ENCODE measurements at places on chromosomes 1 and 21. TPM values are rescaled to one million over a fixed set of nuclear protein-coding genes. Genes with fewer than 3 reads are reported as not detected.
A peak's percentile ranks its signal among the peaks of the same experiment; 100 is the strongest.

The COPA gene
- total RNA-seq, result 140 TPM

GRCh38 chr1:112626887-112627286, 7.3 kb downstream of the CAPZA1 start:
- no peak for DNase-seq

GRCh38 chr1:108718927-108719655, 6.4 kb downstream of the FNDC7 start:
- no peak for DNase-seq

DNA sequence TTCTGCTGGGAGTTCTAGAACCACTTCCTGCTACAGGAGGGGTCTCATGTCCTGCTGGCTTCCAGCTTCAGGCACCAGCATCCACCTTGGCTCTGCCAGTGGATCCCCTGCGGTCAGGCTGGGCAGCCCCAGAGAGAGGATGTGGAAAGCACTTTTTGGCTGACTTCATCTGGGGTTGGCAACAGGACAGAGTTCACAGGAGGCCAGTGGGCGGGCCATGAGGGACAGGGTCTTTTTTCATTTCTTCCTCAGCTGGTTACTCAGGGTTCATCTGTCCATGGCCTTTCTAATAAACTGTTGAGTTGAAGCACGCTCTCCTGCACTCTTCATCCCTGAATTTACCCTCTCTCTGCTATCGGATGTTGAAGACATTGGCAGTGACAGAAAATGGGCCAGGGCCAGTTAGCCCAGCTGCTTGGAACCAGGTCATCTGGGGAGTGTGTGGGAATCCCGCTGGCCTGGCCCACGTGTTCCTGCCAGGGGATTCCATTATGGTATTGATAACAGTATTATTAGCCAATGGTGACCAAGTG, 45.2 kb downstream of the RPS6KA1 start:
- DNase-seq, result no peak

The CRNN gene
- total RNA-seq, result not detected

DNA sequence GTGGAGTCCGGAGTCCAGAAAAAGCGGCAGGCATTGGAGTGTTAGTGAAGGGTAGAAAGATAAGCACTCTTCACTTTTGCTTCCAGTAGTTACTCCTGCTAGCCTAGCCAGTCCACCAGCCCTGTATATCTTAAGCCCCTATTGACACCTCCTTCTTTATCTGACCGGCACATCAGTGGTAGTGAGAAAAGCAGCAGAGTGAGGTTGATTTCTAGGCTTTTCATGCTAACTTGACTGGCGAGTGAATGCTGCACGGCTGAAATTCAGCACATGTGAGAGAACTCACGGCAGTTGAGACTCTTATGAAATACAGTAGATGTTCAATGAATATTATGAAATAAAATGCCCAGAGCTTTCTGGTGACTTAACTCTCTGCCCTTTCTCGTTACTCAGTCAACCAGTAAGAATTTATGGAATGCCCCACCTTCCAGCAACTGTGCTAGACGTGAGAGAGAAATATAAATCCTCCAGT, 128.2 kb downstream of the CACHD1 start:
- no peak for DNase-seq

DNA sequence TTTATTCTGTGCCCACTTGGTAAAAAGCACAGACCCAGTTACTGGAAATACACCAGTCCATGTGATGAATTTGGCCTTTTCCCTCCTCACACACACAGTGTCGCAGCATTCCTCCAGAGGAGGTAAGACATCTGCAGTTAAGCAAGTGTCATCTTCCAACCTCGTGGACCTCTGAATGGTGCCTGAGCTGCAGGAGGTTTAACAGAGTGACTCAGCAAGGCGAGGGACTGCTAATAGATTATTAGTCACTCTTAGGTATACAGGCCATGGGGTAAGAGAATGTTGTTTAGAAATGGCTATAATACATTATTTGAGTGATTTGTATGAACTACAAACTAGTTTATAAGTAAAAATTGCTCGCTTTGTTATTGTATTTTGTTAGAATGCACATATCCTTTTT, 8.6 kb upstream of the LRRC8B start:
- no peak for DNase-seq

DNA sequence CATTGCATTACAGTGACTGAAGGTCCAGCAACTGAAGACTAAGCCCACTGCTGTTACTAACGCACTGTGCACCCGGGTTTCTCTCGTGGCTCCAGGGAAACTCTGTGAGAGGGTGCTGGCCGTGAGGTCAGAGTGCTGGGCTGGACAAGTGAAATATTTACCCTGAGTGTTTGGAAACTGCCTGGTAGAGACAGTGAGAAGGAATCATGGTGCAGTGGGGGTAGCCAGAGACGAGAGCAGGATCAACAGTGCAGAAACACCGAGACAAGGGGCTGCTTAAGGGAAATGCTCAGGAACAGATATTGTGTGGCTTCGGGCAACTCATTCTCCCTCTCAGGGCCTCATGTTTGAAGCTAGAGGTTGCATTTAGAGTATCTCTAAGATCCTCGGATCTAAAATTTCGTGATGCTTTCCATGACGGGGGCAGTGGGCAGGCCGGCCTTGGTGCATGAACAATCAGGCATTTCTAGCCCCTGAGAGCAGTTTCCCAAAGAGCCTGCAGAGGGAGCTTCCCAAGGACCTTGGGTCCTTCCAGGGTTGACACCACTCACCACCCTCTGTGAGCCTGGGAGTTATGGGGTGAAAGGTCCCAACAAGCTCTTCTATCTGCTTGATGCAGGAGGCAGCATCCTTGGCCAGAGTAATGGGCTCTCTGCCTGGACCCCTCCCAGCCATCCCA, 9.7 kb downstream of the CD2 start:
- peak; percentile 72 for DNase-seq

- no peak for DNase-seq
Measured at GRCh38 chr1:208850442-208850841, 606.3 kb upstream of the PLXNA2 start.

DNA sequence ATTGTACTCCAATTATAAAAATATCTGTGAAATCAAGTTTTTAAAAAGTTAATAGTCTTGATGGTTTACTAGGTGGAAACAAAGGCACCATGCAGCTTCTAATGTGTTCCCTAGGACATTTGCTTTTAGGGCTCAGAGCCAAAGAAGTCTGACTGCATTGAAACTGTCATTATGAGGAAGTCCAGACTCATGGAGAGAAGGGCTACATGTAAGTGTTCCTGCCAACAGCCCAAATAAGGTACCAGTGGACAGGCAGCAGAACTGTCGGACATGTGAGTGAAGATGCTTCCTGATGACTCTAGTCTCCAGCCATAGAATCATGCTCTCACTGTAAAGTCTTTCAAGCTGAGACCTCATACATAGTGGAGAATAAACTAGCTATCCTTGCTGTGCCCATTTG, 287.6 kb downstream of the AKT3 start:
- DNase-seq, result no peak
